ENCODE measurements at places on chromosomes 11 and 22.

DNA sequence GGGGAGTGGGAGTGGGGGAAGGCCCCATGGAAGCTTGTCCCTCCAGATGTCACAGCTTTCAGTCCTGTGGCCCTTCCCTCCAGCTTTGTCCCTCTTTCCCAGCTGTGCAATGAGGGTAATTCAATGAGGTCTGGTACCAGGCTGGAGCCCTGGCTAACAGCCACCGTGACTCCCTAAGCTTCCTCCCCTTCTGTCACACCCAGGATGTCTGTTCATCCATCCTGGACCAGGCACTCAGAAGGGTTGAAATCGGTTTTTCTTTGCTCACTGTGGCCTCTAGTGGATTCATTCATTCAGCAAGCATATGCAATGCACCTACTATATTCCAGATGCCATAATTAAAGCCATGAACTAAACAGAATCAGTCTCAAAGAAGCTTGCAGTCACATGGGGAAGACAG is 38.7 kb downstream of the SYT13 start:
- peak; percentile 73 for DNase-seq

DNA sequence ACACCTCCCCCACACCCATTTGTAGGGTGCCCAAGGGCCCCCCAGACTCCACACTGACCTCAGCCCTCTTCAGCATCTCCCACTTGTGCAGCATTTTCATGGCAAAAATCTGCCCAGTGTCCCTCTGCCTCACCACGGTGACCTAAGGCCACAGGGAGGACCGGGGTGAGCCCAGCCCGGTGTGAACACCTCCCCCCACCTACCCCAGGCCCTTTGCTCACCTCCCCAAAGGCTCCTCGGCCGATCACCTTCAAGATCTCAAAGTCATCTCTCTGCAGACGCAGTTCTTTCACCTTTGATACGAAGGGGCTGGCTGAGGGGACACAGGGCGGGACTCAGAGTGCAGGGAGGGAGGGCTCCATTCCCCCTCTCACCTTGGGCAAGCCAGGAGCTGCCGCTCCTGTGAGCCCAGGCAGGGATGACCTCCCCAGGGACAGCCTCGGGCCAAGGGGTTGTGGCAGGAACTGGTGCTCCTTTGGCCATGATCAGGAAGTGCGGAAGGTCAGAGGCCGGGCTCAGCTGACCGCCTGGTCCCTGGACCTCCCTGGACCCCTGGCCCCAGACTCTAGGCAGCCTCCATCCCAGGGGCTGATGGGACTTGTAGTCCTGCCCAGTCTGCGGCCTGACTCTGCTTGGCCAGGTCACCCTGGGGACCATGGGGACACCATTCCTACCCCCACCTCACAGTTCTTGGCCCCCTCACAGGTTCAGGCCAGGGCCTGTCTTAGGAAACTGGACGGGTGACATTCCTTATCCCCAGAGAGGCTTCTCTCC is 2.7 kb downstream of the CDC42BPG start:
- no peak for DNase-seq

GRCh38 chr11:18471995-18472394 is 16.3 kb downstream of the LDHAL6A start:
- no peak for DNase-seq

GRCh38 chr11:125251214-125251545 is 86.6 kb downstream of the PKNOX2 start:
- DNase-seq, result no peak

GRCh38 chr11:5618807-5619206 is 6.0 kb upstream of the TRIM34 start:
- no peak for DNase-seq

- DNase-seq, result no peak
These were observed 5.2 kb downstream of the TRAPPC4 start for GRCh38 chr11:119023741-119024140.

GRCh38 chr11:116231543-116231942 is 541.2 kb downstream of the BUD13 start:
- no peak for DNase-seq

GRCh38 chr22:17633217-17633997 is 4.9 kb upstream of the ATP6V1E1 start:
- no peak for DNase-seq

DNA sequence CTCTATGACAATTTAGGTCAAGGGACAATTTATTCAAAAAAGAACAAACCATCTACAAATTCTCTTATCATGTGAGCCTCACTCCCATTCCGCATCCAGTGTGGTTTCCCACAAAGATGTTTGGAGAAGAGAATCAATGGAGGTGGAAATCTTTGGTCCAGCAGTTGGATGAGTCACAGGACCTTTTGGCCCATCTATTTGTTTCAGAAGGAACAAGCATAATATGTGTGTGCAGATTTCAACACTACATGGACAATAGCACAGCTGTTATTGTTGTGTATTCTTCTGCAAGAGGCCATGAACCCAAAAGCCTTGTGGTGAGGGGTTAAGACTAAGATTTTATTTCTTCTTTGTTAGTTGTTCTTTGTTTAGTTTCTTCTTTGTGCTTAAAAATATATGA is 61.6 kb downstream of the OR10A6 start:
- no peak for DNase-seq

- DNase-seq, result no peak
These were observed 3.4 kb downstream of the TYR start for GRCh38 chr11:89181111-89181510.

GRCh38 chr22:24093855-24094254 is 82.8 kb downstream of the CABIN1 start:
- no peak for DNase-seq

- no peak for DNase-seq
These were observed 709.4 kb upstream of the KIRREL3 start for GRCh38 chr11:127709960-127710359.

GRCh38 chr11:3614742-3615171 is 27.0 kb downstream of the ART5 start:
- no peak for DNase-seq

- DNase-seq, result no peak
These were observed 689 bp downstream of the PDHX start for GRCh38 chr11:34916843-34917770.

DNA sequence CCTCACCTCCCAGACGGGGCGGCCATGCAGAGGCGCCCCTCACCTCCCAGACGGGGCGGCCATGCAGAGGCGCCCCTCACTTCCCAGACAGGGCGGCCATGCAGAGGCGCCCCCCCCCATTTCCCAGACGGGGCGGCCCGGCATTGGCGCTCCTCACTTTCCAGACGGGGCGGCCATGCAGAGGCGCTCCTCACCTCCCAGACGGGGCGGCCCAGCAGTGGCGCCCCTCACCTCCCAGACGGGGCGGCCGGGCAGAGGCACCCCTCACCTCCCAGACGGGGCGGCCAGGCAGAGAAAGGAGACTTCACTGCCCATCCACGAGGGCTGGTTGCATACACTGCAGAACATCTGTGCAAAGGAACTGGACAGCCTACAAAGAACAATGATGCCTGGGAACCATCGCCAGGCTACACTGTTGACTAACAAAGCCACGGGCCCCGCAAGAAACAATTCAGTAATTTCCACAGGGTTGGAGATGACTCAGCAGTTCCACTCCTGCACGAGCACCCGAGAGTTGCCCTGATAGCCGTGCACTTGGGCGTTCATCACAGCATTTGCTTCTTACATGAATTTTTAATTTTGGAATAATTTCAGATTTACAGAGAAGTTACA is 58.7 kb downstream of the CTTN start:
- no peak for DNase-seq

- DNase-seq, result no peak
These were observed 22.3 kb downstream of the RANGAP1 start for GRCh38 chr22:41263704-41264103.

DNA sequence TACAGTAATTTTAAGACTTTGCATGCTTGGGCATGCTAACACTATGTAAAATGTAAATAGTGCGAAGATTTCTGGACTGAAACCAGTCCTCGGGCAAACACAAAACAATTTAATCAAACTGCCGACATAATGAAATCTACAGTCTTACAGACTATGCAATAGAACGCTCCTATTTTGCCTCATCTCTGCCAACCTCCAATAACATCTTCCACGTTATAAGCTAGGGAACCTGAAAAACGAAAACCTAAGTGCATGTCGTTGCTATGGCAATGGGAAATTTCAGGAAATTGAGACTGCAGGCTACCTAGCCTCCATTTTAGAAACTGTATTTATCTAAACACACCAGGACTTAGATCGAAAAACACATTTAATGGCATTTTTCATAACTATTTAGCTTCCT is 1.1 kb downstream of the CSTF3 start:
- DNase-seq, result no peak

DNA sequence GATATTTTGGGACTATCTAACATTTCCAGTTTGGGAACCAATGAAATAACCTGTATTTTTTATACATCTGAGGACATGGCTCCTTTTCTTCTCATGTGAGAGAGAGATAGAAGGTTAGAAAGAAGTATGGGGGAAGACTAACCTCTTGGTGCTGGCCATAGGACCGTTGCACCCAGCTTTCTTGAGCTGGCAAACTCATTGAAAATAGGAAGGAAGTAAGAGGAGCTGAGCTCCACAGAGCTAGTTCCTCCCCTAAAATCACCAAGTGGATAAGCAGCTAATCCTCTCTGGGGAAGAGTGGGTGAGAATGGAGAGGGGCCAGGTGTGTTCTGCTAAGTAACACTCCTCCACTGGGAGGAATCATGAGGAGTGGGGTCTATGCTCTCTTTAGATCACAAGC is 387.4 kb upstream of the CADM1 start:
- DNase-seq, result no peak

GRCh38 chr11:117629146-117629545 is 167.9 kb downstream of the DSCAML1 start:
- no peak for DNase-seq

DNA sequence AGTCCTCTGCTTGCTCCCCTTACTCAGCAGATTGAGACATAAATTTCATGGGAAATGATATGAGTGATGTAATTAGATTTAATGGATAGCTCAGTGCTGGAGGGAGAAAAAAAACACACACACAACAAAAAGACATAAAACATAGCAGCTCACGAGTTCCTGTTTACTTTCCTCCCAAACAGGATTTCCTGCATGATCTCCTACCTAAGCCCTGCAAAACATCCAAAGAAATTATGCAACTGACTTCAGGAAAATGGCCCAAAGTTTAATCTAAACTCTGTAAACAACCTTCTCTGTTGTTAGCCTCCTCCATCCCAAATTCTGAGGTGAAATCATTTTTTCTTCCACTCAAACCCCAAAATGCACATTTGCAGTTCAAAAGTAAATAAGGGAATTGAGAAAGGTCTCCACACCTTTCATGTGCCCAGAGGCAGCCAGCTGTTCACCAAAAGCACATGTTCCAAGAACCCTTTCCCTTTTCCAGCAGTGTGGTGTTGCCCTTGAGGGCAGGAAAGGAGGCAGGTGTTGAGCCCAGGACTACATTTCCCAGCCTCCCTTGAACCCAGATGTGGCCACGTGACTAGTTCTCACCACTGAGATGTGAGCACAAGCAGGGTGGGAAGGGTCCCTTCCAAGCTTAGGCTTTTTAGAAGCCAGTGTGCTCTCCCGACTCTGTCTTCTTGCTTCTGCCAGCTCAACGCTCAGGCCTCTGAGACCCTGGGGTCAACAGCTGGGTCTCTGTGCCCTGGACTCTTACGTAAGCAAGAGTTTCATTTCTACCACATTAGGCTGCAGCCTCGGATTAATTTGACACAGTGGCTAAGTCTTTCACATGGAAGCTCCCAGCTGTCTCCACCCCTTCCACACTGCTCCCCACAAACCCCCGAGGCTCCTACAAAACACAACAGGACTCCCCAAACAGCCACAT is 301.2 kb downstream of the CTTN start:
- DNase-seq, result no peak

DNA sequence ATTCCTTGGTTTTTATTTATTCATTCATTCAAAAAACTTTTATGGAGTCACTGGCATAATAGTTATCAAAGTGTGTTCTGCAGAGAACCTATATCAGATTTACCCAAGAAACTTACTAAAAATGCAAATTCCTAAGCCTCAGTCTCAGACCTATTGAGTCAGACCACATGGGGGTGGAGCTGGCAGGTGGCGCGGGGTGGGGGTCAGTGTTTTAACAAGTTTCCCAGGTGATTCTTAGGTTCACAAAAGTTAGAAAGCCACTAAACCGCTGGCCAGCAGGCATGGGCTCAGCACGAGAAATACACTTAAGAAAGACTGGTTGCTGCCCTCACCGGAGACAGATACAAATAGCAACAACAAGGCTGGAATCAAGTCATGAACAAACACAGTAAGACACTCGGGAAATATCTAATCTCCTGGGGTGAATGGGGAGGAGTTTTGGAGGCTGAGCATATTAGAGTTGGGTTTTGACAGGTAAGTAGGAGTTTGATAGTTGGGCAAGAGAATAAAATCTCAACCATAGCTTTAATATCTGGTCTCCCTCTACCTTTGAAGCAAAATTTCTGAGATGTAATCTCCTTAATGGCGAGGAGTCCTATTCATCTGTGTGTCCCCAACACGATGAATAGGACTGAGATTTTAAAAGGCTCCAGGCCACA is 167.5 kb upstream of the NECTIN1 start:
- DNase-seq, result no peak

GRCh38 chr22:35972559-35972958 is 56.1 kb downstream of the RBFOX2 start:
- no peak for DNase-seq

GRCh38 chr22:48882636-48883200 is 945.0 kb downstream of the BRD1 start:
- no peak for DNase-seq
